ENCODE measurements at places on chromosomes 12 and 14.

GRCh38 chr12:67810166-67810565 is 161.6 kb downstream of the DYRK2 start:
- DNase-seq = no peak

GRCh38 chr12:32742133-32742532 is 13.6 kb downstream of the YARS2 start:
- DNase-seq = no peak

- no peak for DNase-seq
These were observed 60.9 kb downstream of the PLEKHA5 start for GRCh38 chr12:19190292-19191031.

DNA sequence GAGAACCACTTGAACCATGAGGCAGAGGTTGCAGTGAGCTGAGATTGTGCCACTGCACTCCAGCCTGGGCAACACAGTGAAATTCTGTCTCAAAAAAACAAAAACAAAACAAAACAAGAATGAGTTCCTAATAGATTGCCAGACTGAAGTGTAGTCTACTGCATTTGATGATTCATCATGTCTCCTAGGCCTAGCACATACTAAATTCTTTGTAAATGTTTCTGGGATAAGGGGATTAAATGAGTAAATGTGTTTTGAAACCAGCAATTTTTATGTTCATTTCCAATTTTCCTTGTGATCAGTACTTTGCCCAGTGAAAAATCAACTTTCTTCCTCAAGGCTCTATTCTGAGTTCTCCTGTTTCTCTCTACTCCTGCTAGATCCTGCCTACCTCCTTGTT is 2.9 kb upstream of the DYRK2 start:
- DNase-seq = no peak

- no peak for DNase-seq
These were observed 1.6 kb downstream of the TMEM229B start for GRCh38 chr14:67486890-67487289.

GRCh38 chr12:13069380-13069779 is 25.2 kb downstream of the FAM234B start:
- no peak for DNase-seq

Data from GM06990 (cell line).